ENCODE measurements at places on chromosomes 7 and 10. TPM values are rescaled to one million over a fixed set of nuclear protein-coding genes. Genes with fewer than 3 reads are reported as not detected.

GRCh38 chr10:110443239-110444003 lies 54.3 kb upstream of the DUSP5 start:
- no peak for DNase-seq

DNA sequence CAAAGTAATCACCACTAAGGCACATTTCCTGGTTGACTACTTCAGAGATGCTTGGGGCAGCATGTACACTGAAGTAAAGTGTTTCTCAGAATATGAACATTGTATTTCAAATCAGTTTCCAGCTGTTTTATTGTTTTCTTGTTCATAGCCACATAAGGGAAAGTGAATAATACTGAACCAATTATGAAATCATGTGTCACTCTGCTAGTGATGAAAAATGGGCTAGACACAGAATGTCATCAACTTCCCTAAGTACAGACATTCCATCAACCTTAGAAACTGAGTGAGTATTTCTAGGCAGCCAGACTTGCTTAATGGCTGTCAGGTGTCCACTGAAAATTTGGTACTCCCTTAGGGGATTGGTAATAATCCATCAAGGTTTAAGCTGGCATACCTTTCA lies 603.5 kb downstream of the ARL4A start:
- no peak for DNase-seq

- DNase-seq: no peak
Observed at GRCh38 chr10:69636273-69636575, 6.2 kb downstream of the FAM241B start.

DNA sequence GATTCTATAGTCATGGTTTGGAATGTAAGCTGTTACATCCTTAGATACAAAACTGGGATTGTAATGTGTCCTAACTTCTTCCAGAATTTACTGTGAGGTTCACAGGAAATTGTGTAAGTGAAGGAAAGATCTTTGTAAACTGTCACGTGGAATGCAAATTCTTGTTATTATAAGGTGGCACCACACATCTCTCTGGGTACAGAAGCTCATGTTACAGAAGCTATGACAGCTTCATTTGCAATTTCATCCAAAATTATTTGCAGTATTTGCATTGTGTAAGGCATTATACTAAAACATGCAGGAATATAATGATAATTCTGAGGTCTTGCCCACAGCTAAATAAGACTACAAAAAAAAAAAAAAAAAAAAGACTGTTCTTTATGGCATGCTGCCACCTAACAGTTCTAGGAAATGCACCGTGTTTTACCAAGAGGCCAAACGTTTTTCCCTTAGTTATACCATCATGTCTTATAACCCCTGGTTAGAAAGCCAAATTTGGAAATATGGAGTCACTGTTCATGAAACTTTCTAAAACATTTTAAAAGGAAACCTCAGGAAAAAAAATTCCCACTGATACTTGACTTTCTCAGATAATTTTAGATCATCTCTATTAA lies 17.6 kb downstream of the MINDY3 start:
- DNase-seq: no peak

- DNase-seq: no peak
Observed at GRCh38 chr7:2063563-2064260, 169.0 kb downstream of the MAD1L1 start.

DNA sequence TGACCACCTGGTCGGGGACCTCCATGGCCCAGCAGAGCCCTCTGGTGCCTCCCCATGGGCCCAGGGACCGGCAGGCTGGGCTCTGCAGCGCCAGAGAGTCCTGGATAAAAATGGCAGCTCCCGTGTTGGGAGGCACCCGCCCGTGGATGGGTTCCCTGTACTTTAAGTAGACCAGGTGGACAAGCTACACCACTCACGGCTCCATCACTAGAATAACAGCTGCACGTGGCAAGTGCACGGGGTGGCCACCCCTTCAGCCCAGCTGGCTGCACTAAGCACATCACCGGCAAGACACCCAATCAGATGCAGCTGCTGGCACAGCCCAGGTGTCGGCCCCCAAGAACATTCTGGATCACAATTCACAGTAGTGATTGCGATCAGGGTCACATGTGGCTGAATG lies 69.8 kb downstream of the DIP2C start:
- DNase-seq: no peak

DNA sequence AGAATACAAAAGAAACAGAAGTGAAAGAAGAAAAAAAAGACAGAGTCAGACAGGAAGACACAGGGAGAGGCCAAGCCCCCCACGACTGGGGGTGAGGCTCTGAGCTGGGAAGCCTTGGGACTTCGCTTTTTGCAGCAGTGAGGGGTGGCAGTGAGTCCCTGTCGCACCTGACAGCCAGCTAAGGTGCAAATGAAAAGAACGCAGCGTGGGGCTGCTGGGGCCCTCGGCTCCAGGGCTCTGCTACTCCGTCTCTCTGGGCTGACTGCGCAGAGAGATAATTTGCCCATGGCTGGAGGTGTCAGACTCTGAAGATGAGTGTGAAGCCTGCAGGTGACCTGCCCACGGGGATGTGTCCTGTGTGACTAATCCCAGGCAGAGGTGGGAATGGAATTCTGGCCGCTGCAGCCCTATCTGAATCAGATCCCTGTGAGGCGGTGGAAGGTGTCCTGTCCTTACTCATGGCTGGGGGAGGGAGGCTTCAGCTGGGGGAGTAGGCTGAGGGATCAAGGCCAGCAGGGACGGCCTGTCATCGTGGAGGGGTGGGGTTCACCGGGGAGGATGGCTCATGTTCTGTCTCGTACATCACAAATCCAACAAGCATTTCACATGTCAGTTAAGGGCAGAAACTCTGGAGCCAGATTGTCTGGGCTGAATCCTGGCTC lies 96.4 kb downstream of the SLIT1 start:
- no peak for DNase-seq

DNA sequence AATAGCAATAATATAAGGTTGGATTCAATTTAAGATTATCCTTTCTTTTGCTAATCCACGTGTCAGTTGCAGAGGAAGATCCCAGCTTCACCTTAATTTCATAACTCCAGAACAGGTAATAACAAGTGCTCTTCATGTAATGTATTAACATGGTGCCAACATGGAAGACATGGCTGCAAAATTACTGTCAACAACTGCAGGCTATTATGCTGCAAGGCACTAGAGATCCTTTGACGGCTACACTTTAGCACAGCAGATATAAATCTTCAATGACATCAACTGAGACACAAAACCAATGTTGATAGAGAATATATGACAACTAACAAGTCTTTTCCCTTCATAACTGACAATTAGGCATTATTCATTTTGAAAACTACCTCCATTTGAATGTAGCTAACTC lies 96.1 kb downstream of the RNF133 start:
- DNase-seq: no peak

GRCh38 chr7:2979201-2979631 lies 64.5 kb downstream of the CARD11 start:
- DNase-seq: no peak

DNA sequence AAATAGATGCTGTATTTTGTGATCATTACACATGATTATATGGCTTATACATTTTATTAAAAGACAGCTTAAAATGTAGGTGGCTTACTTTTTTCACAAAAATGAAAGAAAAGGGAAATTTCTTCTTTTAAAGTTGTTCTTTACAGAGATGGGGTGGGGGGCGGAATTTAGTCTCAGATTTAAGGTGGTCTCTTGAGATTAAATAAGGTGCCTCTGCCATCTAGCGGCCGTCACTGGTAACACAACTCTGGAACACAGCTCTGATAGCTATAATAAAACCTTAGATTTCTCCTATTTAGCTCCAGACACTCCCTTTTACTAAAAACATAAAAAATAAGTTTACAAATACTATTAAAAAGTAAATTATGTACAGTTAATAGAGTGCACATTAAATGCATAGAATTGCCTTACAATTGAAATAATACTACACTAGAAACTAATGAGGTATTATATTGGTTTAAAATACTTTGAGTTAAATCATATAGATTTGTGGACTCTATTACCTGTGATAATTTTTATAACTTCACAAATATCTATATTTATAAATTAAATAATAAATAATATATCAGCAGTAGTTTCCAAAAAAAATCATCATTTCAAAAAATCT lies 210.9 kb downstream of the DGKB start:
- peak; percentile 30 for DNase-seq

GRCh38 chr10:103855424-103855823 lies at the start of gene SH3PXD2A:
SH3PXD2A (minus strand) TSS chr10:103855576; CDS start chr10:103855266, 310 bp downstream.
- no peak for DNase-seq

- no peak for DNase-seq
Observed at GRCh38 chr10:586716-587115, 102.8 kb downstream of the DIP2C start.

- DNase-seq: no peak
Observed at GRCh38 chr7:22911889-22912288, 89.2 kb upstream of the TOMM7 start.

GRCh38 chr10:92848441-92849233 lies at the start of gene EXOC6:
EXOC6 (plus strand) TSS chr10:92848520; CDS start chr10:92848534, 14 bp downstream.
- peak; percentile 81 for DNase-seq

- DNase-seq: no peak
Observed at GRCh38 chr10:108375691-108376090, 1211.2 kb upstream of the SORCS1 start.

DNA sequence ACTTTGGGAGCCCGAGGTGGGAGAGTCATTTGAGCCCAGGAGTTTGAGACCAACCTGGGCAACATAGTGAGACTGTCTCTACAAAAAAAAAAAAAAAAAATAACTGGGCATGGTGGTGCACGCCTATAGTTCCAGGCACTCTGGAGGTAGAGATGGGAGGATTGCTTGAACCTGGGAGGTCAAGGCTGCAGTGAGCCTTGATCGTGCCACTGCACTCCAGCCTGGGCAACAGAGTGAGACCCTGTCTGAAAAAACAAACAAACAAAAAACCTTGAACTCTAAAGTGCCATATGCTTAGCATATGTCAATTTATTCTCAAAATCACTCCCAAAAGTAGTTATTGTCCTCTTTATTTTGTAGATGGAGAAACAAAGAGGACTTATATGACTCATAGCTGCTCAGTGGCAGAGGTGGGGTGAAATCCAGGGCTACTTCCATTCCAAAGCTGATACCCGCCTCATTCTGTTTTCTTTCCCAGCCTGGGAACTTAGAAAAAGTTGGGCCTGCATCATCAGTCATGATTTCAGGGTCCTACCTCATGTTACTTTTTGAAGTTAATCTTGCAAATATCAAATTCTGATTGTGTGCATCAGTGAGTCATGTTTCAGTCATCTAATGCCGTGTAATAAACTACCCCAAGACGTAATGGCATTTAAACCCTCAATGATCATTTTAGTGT lies 13.3 kb downstream of the DHTKD1 start:
- no peak for DNase-seq

DNA sequence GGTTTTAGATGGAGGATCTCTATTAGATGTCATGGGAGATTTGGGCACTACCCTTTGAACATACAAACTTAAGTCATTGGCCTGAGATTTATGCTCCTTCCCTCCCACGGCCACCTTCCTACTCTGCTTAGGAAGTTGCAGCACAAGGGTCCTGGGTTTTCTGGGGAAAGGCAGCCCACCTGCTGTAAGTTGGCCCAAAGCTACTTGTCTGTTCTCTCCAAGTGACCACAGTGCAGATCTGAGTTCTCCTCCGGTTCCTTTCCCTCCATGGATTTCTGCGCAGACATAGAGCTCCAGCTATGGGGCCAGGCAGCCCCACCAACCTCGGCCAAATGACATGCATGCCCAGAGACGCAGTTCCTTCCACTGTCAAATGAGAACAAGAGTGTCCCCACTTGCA lies 12.8 kb upstream of the C10orf53 start:
- DNase-seq: no peak

DNA sequence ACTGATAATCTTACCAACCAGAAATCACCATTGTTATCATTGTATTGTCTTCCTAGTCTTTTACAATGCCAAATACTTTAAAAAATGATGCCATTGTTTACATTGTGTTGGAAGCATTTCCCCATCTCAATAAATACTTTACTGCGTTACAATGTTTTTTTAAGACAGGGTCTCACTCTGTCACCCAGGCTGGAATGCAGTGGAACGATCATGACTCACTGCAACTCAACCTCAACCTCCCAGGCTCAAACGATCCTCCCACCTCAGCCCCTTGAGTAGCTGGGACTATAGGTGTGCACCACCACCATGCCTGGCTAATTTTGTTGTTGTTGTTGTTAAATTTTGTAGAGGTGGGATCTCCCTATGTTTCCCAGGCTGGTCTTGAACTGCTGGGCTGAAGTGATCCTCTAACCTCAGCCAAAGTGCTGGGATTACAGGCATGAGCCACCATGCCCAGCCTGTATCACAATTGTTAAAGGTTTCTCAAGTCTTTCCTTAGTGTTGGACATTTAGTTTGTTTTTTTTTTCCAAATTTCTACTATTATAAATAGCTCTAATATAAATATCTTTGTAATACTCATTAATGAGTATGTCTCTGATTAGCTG lies 13.5 kb downstream of the LRMDA start:
- no peak for DNase-seq

- DNase-seq: no peak
Observed at GRCh38 chr10:70212879-70213278, 20.4 kb downstream of the PPA1 start.

- DNase-seq: no peak
Observed at GRCh38 chr10:101216207-101217043, 12.8 kb downstream of the LBX1 start.

GRCh38 chr10:79384773-79385391 lies 37.6 kb downstream of the PPIF start:
- no peak for DNase-seq

DNA sequence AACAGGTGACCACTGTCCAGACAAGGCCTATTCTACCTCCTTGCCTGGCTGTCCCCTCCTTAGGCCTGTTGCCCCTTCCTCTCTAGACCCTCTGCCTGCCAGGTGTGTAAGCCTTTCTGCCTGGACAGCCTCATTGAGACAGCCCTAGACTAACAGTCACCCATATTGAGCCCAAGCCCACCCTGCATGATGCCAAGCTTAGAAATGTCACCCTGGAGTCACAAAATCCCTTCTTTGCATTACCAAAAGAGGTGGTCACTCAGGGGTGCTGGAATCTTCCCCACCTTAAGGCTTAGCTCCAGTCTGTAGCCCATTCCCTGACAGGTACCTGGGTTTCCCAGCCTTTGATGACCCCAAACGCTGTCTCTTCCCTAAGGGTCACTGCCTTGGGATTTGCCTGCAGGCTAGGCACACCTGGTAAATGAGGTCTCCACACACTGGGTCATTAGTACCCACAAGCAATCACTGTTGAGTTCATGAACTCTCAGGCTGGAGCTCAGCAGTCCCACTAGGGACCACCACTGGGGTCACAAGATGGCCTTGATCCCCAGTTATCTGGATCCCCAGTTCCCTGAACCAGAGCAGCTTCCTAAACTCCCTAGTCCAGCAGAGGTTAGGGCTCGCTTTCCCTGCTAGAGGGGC lies 54.9 kb upstream of the CAMK2B start:
- no peak for DNase-seq

The HKDC1 gene
- not detected for total RNA-seq

The C10orf143 gene
- total RNA-seq: 6.7 TPM

The NME8 gene
- total RNA-seq: not detected

The AOAH gene
- 25.0 TPM for total RNA-seq

The GALNT17 gene
- not detected for total RNA-seq

The TDRD1 gene
- total RNA-seq: 0.16 TPM

The PIP gene
- not detected for total RNA-seq

The APBB1IP gene
- total RNA-seq: 48.9 TPM
